ENCODE measurements at places on chromosomes 2 and 18. TPM values are rescaled to one million over a fixed set of nuclear protein-coding genes. Genes with fewer than 3 reads are reported as not detected.

Gene C2orf78
- not detected for total RNA-seq

Gene IL36B
- total RNA-seq = not detected

Gene NEU2
- total RNA-seq = not detected

Gene MYL12B
- 396 TPM for total RNA-seq

Gene CCL20
- 1.5 TPM for total RNA-seq

Gene ACKR3
- total RNA-seq = 15.6 TPM

Gene SLC4A5
- not detected for total RNA-seq

Gene CAPN14
- total RNA-seq = not detected

Gene AQP12B
- total RNA-seq = not detected

GRCh38 chr18:13179566-13180113 is 38.9 kb upstream of the LDLRAD4 start:
- DNase-seq = no peak

DNA sequence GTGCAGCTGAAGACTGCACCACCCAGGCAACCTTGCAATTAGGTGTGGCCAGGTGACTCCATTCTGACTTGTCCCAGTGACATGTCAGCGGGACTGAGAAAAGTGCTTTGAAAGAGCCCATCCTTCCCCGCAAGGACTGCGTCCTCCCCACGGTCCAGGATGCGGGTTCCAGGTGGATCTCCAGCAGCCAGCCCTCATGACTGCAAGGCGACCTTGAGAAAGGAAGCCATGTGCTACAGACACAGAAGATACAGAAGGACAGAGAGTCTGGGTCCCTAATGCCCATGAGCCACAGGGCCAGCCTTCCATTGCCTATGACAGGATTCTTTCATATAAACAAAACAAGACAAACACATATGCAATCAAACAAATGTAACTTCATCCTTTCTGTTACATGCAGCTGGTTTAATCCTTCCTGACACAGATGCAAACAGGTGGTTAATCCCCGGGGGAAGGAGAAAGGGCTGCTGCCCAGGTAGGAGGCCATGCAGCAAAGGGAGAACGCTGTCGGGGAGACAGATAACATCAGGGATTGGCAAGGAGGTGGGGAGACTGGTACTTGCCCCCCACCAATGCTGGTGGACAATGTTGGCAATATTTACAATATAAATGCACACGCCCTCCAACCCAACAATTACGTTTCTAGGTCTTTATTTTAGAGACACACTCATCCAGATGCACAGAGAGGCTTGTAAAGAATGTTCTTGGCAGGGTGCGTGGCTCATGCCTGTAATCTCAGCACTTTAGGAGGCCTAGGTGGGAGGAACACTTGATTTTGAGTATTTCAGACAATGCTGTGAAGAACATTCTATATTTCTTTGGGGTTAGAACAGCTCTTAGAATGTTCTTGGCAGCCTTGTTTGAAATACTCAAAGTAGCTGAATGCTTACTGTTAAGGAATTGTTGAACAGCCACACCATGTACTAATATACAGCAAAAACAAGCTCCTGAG is 64.8 kb downstream of the NCAPH start:
- DNase-seq = no peak

- DNase-seq = no peak
Observed at GRCh38 chr2:103991591-103991990, 862.3 kb upstream of the POU3F3 start.

DNA sequence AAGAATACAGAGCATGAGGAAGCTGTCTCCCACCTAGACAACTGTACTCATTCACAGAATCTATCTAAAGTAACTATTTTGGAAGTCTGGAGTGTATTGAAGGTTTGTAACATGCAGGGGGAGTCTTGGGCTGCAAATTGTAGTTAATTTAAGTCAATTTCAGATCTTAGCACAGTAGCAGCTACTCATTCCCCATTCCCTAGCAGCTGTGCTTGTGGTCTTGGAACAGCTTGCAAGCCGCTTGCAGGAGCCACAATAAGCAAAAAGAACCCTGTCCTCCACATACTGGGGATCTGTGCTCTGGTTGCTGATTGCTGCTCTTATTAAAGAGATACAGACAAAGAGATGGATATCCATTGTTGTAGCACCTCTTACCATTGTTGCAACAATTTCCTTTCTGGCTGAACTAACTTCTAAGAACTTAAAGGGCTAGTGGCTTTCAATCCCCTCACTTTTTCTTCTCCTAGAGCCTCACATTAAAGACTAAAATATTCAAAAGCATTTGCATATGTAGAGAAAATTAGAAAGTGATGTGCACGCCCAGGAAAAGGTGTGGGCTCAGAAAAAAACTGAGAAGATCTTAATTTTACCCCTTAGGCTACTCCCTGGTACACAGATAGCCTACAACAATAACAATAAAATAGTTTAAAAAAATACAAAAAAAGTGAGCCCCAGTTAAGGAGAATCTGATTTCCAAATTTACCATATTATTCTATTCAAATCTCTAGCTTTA is 1775.1 kb upstream of the PIK3C3 start:
- no peak for DNase-seq

DNA sequence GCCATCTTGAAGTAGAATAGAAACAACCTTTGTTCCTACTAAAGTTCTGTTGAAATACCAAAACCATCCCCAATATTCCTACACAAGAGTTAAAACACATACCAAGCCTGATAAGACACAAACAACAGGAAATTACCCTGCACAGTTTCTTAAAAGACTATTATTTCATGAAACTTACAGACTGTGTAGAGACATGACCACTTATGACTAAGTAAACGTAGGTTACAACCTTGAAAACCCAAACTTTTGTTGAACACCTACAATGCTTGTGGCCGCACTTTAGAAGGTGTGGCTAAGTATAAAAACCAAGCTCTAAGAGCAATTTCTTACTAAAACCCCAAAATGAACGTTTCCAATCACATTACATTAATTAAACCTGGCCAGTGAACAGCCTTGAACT is 2.0 kb downstream of the SMAD2 start:
- no peak for DNase-seq

DNA sequence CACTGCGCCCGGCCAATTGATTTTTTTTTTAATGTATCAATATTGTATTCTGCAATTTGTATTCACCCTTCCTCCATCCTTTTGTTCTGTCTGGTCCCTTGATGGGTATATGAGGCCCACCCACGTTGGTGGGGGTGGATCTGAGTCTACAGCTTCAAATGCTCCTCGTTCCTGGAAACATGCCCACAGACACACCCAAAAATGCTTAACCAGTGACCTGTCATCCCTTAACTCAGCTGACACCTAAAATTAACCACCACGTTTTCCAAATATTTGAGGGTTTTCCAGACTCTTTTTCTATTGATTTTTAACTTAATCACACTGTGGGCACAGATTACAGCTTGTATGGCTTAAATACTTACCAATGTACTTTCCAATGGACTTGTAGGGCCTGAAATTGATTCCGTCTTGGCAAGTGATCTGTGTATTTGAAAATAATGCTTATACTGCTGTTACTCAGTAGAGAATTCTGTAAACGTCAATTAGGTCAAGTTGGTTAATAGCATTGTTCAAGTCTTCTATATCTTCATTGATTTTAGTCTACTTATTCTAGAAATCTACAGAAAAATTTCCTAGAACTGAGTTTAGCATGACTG is 34.4 kb upstream of the CYP27C1 start:
- peak; percentile 6 for DNase-seq

DNA sequence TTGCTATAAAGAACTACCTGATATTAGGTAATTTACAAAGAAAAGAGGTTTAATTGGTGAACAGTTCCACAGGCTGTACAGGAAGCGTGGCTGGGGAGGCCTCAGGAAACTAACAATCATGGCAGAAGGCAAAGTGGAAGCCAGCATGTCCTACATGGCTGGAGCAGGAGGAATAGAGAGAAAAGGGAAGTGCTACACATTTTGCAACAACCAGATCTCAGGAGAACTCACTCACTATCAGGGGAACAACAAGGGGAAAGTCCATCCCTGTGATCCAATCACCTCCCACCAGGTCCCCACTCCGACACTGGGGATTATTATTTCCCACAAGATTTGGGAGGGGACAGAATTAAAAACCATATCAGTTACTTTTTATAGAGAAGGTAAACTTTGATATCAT is 273.5 kb upstream of the MMADHC start:
- DNase-seq = no peak

DNA sequence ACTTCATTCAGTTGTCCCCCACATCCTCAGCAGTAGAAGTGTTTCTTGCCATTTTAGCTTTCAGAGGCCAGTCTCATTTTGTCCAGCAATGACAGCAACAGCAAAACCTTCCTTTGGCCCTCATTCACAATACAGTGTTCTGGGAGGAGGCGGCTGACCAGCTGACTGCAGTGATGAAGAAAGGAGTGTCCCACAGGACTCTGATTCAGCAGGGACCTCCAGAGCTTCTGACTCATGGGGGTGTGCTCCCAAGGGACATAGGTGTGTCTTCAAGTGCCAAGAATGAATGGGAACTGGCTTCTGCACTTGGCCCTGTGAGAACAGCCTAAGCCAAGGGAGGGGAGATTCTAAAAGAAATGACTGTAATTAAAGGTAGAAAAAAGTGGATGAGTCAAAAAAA is 147.0 kb upstream of the PELI1 start:
- peak; percentile 71 for DNase-seq

Measured in MG63 (cell line).